Mesothelial cell of epicardium (in vitro differentiated cells): ENCODE measurements at places on chromosomes 12 and 14.

GRCh38 chr12:46197883-46198282, 71.0 kb downstream of the SLC38A1 start:
- H3K27me3 ChIP-seq, result no peaks in the 10 kb centered on the region
- no peak overlapping the region for H3K4me3 ChIP-seq
- peak overlapping the region; percentile 71 for H3K27ac ChIP-seq
- no peak for DNase-seq
- peaks cover 28% of the 10 kb centered on the region for H3K4me1 ChIP-seq
- H3K36me3 ChIP-seq, result peaks cover 58% of the 10 kb centered on the region

- peak overlapping the region; percentile 65 for H3K27ac ChIP-seq
- no peak overlapping the region for H3K4me3 ChIP-seq
- DNase-seq, result no peak
- H3K4me1 ChIP-seq, result peaks cover 29% of the 10 kb centered on the region
These were observed 37.7 kb upstream of the TXNRD1 start for GRCh38 chr12:104177663-104178501.

GRCh38 chr14:95449131-95449530, 67.3 kb downstream of the SYNE3 start:
- H3K36me3 ChIP-seq, result no peaks in the 10 kb centered on the region
- DNase-seq, result no peak
- H3K27me3 ChIP-seq, result no peaks in the 10 kb centered on the region
- H3K27ac ChIP-seq, result no peak overlapping the region
- H3K4me1 ChIP-seq, result peaks cover 14% of the 10 kb centered on the region

- DNase-seq, result no peak
- H3K27ac ChIP-seq, result no peak overlapping the region
- H3K4me3 ChIP-seq, result no peak overlapping the region
- no peaks in the 10 kb centered on the region for H3K36me3 ChIP-seq
- no peaks in the 10 kb centered on the region for H3K27me3 ChIP-seq
These were observed 362.3 kb downstream of the NAV3 start for GRCh38 chr12:78192979-78193378.

DNA sequence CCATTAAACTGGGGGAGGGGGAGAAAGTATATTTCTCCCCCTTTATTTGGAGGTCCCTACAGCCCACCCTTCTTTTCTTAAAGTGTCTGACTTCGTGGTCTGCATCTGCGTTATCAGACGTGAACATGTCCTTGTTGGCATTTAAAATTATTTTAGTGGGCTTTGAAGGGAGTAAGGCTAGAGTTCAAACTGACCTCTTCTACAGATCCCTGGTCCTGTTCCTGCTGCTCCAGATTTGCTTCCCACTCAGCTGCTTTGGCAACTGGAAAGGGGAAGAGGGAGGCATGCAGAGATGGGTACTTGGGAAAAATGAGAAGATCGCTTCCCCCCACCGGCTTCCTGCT, 611 bp upstream of the SIX6 start:
- H3K4me3 ChIP-seq, result no peak overlapping the region
- peaks cover 3% of the 10 kb centered on the region for H3K4me1 ChIP-seq
- no peaks in the 10 kb centered on the region for H3K36me3 ChIP-seq
- no peak for DNase-seq
- H3K27me3 ChIP-seq, result peaks cover 100% of the 10 kb centered on the region

DNA sequence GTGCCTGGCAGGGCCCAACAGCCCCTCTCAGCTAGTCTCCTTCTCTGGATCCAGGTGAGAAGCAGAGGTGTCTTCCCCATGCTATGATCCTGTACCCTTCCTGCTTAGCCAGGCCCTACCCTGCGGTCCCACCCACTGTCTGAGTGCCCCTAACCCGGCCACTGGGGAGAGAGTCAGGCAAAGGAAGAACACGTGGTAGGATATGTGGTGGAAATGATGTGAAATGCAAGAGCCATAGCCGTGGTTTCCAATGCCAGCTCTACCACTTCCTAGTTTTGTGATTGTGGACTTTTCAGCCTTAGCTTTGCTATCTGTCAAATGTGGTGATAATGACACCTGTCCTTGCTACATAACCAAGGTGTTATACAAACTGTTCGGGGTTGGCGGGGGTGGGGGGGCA, 15.8 kb downstream of the KRT2 start:
- H3K4me3 ChIP-seq, result no peak overlapping the region
- peaks cover 56% of the 10 kb centered on the region for H3K27me3 ChIP-seq
- no peak overlapping the region for H3K27ac ChIP-seq
- H3K4me1 ChIP-seq, result no peaks in the 10 kb centered on the region
- DNase-seq, result no peak

DNA sequence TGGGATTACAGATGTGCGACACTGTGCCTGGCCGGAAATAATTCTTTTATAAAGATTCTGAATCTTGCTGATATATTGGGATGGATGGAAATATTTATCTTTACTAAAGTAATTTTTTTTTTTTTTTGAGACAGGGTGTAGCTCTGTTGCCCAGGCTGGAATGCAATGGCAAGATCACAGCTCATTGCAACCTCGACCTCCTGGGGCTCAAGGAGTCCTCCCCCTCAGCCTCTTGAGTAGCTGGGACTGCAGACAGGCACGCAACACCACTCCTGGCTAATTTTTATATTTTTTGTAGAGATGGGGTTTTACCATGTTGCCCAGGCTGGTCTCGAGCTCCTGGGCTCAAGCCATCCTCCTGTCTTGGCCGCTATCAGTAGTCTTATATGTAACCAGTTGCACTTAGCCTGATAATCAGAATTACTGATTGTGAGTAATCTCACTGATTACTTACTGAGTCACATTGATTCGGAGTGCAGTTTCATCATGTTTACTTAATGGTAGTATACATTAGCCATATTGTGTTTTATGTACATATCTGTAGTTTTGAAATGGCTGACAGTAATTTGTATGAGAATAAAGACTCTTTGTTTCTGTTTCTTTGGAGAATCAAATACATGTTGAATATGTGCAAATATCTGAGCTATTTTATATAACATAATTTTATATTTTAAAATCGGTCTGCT, 50.4 kb upstream of the LRTM2 start:
- peaks cover 7% of the 10 kb centered on the region for H3K36me3 ChIP-seq
- no peaks in the 10 kb centered on the region for H3K27me3 ChIP-seq
- DNase-seq, result no peak
- H3K27ac ChIP-seq, result peak overlapping the region; percentile 22
- no peak overlapping the region for H3K4me3 ChIP-seq
- peaks cover 47% of the 10 kb centered on the region for H3K4me1 ChIP-seq

GRCh38 chr12:43158126-43158525, 393.9 kb downstream of the ADAMTS20 start:
- no peak for DNase-seq
- no peak overlapping the region for H3K4me3 ChIP-seq
- no peaks in the 10 kb centered on the region for H3K36me3 ChIP-seq
- H3K4me1 ChIP-seq, result peaks cover 1% of the 10 kb centered on the region
- no peak overlapping the region for H3K27ac ChIP-seq
- H3K27me3 ChIP-seq, result no peaks in the 10 kb centered on the region
